ENCODE measurements at places on chromosomes 2 and 18.

GRCh38 chr2:30417253-30417652 is 29.8 kb upstream of the LCLAT1 start:
- DNase-seq: no peak

DNA sequence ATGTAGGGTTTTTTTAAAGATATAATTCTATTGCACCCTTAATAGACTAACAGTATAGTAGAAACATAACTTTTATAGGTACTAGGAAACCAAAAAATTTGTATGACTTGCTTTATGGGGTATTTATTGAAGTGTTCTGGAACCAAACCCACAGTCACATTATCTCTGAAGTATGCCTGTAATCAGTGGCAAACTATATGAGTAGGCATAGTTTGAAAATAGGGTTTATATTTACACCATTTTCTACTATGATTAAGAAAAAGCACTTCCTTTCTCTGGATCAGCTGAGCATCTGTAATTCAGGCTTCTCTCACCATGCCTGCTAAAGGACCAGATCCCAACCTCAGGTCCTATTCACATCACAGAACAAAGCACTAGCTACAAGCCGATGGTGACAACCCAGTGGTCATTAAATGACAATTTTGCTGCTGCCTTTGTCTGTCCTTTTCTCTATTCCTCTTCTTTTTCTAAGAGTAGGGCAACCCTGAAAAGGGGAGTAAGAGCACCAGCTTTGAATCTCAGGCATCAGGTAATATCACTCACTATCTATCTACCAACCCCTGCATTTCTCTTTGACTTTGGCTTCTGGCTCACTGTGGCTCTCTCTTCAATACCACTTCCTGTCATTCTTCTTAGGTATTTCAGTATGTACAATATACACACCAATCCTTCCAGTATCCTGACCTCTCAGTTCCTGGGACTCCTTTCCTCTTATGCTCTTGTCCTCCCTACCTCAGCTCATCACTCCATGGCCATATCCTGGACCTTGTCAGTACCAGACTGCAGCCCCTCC is 14.4 kb downstream of the NEMP2 start:
- DNase-seq: no peak

GRCh38 chr2:144678736-144679135 is 158.8 kb upstream of the ZEB2 start:
- DNase-seq: no peak

DNA sequence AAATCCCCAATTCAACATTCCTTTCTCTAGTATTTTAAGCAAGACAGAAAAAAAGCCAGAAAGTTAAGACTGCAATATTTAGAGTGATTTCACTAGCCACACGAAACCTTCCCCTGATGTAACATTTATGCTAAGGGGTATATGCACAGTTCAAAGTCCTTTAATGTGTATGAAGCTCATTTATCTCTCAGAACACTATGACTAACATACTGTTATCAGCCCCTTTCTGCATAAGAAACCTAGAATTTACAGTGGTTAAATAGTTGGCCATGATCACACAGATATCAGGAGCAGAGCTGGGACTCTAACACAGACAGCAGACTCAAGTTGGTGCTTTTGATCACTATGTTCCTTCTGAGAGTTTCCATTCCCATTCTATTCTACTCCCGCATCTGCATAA is 185.5 kb downstream of the CDH2 start:
- no peak for DNase-seq

GRCh38 chr18:22427822-22428549 is 10.3 kb upstream of the CTAGE1 start:
- no peak for DNase-seq

DNA sequence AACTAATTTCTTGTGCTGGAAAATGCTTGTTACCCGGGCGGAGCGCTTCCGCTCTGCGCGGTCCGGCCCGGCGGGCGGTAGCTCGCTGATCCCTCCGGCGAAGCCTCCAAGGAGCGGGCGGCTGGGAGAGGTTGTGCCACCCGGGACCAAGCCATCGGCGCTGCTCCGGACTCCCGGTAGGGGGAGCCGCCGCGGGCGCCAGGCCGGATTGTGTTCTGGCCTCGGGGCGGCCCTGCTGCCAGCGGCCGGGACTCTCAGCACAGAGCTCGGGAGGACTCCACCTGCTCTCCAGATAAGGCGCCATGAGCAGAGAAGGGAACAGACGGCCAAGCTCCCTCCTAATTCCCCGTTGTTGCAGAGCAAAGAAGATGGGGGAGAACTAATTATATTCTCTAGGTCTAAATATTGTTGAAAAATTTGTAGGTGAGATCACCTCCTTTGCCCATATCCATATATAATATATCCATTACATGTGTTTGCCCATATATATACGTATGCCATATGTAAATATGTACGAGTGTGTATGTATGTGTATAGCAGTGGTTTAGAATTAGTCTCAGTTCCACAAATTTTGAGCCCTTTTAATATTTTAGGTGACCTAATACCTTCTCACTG is 13.8 kb upstream of the SATB2 start:
- DNase-seq: no peak

- DNase-seq: no peak
These were observed 269.3 kb upstream of the ID2 start for GRCh38 chr2:8412586-8412985.

DNA sequence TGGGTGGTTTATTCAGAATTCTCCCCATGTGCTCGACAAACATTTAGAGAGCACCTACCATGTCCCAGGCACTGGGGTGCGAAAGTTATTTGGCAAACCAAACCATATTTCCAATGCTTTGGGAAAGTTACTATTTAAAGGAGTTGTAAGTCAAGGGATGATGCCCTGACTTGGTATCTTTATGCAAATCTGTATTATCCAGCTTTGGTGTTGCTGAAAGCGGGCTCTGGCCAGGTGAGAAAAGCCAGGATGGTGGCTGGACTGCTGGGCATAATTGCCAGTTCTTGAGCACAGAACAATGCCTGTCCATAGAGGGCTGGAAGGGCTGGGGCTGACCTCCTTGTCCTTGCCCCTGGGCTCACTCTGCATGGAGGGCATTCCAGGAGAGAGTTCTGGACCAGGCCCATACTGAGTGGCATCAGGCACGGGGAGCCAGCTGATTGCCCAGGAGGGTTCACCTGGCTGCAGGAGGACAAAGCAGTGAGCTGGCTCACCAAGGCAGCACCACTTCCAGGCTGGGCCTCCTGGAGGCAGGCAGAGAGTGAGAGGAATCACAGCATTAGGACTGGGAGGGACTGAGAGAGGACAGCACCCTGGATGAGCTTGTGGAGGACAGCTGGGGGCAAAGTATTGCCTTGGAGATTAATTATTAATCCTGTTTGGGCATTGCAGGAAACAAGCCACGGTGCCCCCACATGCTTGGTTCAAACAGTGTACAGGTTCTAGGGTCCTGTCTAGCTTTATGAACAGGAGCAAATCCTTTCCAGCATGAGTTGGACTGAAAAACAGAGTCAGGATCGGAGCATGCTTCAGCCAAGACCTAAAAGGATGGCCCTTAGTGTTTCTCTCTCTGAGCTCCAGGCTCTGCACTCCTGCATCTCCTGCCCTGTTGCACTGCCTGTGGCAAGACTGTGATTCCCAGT is 7.1 kb downstream of the KHK start:
- no peak for DNase-seq

GRCh38 chr2:218508299-218508698 is 59.9 kb downstream of the USP37 start:
- no peak for DNase-seq

DNA sequence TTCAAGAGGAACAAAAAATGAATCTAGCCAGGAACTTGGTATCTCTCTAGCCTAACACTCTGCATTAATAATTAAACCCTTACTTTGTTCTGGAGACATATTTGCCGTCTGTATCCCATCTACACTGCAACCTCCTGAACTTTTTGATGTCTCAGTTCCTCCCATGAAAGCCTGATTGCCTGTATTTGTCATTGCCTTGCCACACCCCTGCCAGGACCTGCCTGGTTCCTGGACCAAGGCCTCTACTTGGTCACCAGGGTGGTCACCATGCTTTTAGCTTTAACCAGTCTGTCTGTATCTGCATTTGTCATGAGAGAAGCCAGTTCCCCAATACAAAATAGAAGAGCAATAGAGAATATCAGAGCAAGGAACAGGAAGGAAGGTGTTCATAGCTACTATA is 58.8 kb upstream of the NOL4 start:
- DNase-seq: no peak
